ENCODE measurements at places on chromosomes 7 and 10.

- DNase-seq: no peak
These were observed 82.9 kb downstream of the SORCS1 start for GRCh38 chr10:107081644-107082043.

DNA sequence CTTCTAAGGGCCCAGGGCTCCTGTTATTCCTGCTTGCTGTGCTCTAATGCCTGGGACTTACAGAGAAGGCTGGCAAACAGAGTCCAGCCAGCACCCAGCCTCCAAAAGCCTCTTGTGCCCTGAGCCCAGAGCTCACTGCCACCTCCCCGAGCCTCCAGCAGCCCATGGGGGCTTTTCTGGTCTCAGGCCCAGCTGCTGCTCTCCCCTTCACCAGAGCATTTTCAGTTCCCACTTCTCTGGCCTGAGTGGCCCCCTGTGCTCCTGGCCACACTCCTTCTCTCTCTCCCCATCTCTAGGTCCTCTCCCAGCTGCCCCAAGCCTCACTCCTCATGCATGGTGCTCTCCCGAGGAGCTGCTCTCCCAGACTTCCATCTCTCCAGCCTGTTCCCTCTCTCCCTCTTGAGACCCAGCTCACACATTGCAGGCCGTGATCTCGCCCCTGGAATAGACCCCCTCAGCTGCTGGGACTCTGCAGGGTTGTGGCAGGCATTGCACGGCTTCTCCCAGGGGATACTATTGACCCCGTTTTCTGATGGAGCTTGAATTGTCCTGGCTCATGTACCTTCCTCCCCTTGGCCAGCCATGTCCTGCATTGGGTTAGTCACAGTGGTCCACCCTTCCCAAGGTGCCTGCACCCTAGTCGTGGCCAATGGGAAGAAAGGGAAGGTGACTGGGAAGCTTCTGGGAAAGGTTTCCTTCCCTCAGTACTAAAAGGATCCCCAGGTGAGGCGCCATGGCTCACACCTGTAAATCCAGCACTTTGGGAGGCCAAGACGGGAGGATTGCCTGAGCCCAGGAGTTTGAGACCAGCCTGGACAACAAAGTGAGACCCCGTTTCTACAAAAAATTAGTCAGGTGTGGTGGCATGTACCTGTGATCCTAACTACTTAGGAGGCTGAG, 9.0 kb upstream of the RASSF4 start:
- DNase-seq: no peak

- DNase-seq: no peak
These were observed 204.4 kb upstream of the DPP6 start for GRCh38 chr7:153847828-153848227.

DNA sequence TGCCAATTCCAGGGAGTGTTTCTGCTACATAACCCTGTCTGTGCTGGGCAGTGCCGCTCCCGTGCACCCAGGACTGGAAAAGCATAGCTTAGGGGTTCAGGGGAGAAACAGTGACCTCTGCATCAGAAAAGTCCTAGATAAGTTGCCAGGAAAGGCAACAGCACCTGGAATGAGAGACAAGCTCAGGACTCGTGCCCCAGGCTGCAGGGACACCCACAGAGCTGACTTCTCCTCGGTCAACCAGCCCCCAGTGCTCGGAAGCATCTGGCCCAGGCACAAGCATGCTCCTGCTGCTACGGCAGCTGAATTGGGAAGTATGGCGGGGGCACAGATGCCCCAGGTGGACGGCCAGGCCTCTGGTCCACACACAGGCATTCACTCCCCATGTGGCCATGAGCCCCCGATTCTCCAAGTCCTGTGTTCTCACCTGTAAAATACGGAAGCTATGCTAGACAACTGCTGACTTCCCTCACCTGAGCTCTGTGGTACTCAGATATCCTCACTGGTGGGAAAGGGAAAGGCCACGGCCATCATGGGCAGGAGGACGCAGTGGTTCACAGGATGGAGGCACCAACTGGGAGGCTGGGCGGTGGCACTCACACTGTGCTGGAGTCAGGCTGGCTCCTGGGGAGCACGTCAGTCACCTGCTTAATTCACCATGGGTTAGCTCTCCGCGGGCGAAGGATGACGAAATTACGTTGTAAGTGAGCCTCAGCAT, 220.5 kb downstream of the PTPRN2 start:
- DNase-seq: no peak

- DNase-seq: no peak
These were observed 6.4 kb downstream of the DPY19L1 start for GRCh38 chr7:35030848-35031247.

GRCh38 chr10:62627983-62628382, 176.5 kb upstream of the ADO start:
- DNase-seq: no peak

DNA sequence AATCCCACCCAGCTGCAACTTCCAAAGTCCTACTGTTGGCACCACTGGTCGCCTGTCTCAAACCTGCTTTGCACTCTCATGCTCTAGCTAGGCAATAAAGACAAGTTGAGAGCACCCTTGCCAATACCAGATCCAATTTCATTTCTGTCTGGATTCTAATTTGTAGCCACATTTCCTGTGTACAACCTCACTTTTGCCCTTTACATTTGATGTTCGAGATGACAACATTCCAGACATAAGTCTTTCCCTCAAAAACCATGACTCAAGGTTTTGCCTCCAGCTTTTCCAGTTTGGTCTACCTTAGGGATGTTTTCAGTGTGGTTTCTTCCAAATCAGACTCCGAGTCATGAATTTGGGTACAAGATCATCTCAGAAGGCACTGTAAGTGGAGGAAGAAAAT, 309.0 kb downstream of the GPAM start:
- no peak for DNase-seq

DNA sequence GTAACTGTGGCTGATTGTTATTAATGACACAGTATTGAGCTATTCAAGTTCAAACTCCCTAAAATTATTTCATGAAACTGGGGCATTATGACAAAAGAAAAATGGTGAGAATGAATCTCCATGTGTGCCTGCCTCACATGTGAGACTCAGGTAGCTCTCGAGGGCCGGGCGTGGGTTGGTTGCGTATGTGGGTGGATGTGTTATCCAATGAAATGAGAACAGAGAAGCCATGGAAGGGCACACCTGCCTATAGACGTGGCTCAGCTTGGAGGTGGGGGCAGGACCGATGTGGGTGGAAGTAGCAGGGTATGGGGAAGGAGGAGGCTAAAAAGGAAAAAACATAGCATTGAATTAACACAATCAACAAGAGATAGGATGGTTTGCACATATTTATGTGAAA, 96.5 kb downstream of the AOAH start:
- no peak for DNase-seq

- DNase-seq: no peak
These were observed 22.5 kb downstream of the DRGX start for GRCh38 chr10:49373361-49373760.

DNA sequence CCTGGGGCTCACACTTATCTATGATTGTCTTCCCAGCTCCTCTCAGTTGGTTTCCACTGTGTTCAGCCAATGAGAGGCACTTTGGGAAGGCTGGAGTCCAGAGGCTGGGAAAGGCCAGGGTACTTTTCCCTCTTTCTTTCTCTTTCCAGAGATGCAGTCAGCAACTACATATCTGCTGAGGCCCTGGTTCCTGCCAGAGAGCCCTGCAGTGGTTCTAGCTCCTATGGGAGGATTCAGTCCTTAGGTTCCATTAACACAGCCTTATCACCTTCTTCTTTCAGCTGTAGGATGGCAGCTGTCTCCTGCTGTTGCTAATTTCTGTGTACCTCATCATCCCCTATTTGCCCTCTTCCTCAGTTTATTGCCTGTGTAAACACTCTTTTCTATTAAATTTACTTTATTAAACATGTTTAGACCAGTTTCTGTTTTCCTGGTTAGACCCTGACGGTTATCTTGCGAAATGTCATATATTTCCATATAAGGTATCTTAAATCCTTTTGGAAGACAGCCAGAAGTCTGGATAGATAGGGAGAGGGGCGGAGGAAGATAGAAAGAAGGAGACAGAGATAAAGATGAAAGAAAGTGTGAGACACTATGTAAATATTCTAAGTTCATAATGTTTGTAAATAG, 100.3 kb downstream of the HGF start:
- no peak for DNase-seq

- no peak for DNase-seq
These were observed 18.0 kb upstream of the MRLN start for GRCh38 chr10:59771162-59771807.

GRCh38 chr10:132862485-132863420, 76.8 kb upstream of the NKX6-2 start:
- no peak for DNase-seq

DNA sequence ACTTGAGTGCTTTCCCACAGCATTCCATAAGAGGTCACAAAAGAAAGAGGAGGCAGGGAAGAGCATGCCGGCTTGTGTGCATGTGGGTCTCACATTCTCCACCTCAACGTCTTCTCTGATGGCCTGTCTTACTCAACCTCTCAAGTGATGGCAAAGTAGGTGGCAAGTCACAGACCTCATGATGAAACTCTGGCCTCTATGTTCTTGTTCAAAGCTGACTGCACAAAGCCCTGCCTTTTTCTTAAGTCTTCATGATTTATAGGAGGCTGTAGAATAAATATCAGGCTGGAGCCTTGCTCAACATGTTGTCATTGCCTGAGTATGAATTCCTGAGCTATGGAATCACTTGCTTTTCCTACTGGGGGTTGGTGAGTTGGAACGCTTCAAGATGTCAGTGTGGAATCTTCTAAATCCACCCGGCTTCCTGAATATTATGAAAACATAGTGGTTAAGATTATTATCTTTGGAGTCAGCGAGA, 213.6 kb upstream of the INHBA start:
- DNase-seq: no peak

DNA sequence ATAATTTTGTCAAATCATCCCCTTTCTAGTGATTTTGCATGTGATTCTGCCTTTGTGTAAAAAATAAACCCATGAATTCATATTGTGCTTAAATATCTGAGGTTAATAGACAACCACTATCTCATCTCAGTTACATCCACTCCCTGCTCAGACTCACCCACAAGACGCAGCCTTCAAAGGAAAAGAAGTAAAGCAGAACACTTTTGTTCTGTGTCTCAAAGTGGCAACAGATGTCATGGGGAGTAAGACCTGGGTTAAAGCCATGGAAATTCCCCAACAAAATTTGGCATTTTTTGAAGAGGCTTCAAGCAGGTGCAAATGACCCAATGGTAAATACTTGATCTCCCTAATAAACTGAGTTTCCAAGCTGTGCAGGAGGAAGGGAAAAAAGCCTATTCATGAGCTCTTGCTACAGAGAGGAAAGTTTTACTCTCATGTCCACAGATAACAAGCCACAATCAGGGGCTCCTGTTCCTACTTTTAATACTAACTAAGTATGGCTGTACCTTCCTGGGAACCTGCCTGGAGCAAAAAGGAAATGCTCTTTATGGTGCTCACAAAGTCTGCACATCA, 4.7 kb downstream of the CYP3A7 start:
- no peak for DNase-seq

DNA sequence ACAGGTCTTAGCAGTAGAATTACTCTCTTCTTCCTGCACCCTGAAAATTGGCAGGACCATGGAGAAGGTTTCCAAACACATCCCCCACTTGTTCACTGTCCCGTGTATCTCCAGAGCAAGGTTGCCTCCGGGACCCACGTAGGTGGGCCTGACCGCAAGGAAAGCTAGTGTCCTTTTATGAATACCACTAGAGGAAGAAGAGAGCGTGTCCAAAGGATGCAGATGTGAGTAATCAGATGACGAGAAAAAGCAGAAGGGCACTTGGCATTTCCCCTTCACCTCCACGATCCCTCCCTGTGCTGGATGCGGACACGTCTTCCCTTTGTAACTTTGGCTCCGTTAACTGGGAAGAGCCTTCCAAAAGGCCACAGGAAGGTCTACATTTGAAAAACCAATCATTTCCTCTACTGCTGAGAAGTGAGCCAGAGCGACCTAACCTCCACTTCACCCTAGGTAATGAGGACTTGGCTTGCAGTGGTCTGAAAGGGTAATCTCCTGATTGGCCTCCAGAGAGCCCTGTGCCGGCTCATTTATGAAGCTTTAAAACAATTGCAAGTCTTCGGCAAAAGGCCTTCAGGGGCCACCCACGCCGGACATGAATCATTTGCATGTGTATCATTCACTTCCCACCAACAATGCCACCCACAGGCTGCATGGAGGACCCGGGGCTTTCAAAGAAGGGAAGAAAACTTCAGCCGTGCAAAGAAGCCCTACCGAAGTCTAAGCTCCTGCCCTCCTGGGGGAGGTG, 55.4 kb downstream of the LYZL1 start:
- no peak for DNase-seq

DNA sequence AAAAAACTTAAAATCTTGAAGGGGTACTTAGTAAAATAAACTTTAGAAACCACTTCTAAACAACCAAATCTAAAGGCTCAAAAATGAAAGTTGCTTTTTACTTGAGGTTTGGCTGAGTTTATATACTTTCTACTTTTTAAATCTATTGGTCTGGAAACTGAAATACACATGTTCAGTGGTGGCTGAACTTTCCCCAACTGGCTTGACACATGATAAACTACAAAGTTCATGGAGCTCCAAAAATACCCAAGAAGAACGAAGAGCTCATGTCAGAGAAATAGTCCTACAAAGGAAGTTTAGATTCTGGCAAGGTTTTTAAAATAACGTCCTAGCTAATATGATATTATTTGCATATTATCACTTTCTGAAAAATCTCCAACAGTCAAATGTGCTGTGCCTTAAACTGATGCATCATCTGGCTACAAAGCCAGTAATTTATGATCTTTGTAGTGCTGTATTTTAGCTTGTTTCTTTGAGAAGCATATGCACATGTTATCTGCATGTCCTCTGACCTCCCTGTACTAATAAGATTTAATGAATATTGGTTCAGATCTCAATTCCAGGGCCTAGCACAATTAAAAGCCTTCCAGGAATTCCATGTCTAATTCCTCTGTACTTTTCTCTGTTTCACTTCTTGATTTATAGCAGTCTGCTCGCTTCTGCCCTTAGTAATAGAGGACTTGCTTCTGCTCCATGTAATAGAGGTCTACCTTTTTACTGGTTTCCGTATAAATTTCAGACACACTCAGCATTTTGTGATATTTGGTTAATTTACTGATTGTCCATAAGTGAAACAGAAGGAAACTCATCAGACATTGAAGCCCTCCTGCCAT, 28.2 kb downstream of the SEMA3C start:
- DNase-seq: no peak

GRCh38 chr7:12594122-12594897, 23.8 kb downstream of the SCIN start:
- DNase-seq: no peak

DNA sequence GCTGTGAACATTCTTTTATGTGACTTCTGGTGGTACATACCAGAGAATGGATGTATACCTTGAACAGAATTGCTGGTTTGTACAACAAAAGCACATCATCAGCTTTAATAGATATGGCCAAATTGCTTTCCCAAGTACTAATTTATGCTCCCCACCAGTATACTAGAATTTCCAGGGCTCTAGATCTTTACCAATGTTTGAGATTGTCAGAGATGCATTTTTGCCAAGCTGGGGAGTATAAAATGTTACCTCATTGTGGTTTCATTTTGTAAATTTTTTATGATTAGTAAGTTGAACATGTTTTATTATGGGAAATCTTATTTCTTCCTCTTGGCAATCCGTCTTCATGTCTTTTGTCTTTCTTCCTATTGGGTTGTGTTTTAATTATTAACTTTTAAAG, 179.9 kb upstream of the TMEM106B start:
- DNase-seq: no peak
